Right cardiac atrium (tissue), 5 donors: ENCODE measurements at places on chromosomes 2 and 18. TPM values are rescaled to one million over a fixed set of nuclear protein-coding genes. Genes with fewer than 3 reads are reported as not detected.

- DNase-seq: no peak
Observed at GRCh38 chr2:227450311-227450841, 21.6 kb upstream of the AGFG1 start.

The CCNT2 gene
- 9.0 TPM for polyA plus RNA-seq

DNA sequence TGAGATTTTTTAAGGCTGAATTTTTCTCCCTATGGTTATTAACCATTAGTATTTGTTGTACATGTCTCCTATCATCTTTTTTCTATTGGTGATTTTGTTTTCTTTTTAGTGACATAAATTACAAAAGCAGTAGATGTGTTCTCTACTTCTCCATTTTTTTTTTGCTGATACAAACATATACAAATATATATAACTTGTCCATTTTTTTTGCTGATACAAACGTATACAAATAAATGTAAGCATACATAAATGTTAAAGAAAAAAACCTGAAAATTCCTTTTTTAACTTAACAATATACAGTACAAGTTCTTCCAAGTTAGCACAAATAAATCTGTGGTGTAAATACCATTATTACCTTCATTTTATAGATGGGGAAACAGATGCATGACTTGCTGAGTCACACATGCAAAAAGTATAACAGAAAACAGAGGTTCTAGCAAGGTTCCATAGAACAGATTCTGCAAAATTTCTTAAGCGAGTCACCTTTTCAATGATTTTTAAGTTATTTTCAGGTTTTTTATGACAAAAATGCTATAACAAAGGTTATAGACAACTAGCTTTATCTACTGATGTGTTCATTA is 2.1 kb downstream of the MSGN1 start:
- DNase-seq: no peak

The NDUFB3 gene
- 503 TPM for polyA plus RNA-seq

GRCh38 chr2:64784168-64785061 is 130.7 kb upstream of the SERTAD2 start:
- no peak for DNase-seq

DNA sequence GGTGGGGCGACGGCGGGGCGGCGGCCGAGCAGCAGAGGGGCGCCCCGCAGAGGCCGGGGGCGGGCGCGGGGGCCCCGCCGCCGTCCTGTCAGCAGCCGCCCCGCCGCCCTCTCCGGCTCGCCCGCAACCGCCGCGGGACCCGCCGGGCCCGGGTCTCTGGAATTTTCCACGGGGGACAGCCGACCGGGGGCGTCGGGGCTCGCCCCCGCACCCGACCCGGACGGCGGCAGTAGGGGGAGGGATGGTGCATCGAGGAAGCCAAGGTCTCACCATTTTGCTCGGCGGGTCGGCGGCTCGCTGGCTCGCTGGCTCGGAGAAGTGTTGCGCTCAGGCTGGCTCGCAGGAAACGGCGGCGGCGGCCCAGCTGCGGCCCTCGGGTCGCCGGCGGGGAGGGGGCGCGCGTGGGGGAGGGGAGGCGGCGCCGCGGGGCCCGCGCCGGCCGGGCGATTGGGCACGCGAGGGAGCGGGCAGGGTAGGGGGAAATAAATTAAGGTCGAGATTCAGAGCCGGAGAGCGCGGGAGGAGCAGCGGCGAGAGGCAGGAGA is 405 bp downstream of the PPP3R1 start:
- DNase-seq: peak; percentile 81

GRCh38 chr18:39340418-39340817 is 1774.8 kb upstream of the CELF4 start:
- no peak for DNase-seq

DNA sequence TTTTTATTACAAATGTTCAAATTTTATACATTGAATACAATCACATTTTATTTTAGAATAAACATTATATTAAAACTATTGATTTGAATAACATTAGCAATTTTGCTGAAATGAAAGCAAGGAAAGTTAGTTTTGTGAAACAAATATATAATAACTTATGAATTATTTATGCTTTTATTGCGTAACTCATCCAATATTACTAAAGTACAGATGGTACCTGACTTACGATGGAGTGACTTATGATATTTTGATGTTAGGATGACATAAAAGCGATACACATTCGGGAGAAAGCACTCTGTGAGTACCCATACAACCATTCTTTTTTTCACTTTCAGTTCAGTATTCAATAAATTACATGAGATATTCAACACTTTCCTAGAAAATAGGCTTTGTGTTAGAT is 26.5 kb downstream of the GPR39 start:
- no peak for DNase-seq

DNA sequence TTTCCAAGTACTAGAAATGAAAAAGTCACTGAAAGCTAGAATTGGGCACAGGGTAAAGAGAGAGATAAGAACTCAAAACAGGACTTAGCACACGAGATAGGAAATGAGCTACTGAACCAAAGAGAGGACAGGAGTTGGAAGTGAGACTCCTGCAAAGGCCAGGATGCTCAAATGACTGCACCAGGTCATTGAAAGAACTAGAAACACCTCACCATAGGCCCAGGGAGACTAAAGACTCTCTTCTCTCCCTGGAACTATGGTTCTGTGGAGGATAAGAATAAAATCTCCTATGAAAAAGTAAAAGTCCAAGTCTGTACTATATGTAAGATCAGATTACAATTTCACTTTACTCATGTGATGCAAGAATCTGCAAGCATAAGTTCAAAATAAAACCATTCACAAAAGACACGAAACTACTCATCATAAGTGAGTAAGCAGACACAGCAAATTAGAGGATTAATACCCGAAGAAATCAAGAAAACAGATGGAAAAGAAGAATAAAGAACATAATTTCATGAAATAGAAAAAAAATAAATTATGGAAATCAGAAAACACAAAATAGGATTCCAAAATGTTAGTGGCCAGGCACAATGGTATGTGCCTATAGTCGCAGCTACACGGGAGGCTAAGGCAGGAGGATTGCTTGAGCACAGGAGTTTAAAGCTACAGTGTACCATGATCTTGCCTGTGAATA is 6.5 kb downstream of the NBAS start:
- DNase-seq: no peak

The DSG3 gene
- not detected for polyA plus RNA-seq

DNA sequence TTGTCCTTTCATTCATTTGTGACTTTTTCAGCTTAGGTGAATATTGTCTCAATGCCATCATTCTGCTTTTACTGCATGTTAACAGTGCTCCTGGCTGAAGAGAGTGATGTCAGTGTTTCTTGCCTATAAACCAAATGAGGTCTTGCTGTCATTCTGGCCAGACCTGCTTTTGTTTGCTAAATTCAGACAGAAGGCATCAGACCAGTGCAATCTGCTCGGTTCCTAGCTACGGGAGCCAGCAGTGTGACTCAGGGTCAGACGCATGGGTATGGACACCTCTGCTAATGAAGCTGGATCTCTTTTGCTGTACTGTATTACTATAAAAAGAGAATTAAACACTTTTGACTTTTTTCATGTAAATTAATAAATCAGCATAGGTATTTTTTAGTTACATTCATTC is 178.9 kb downstream of the TMEM182 start:
- no peak for DNase-seq

The FBXO48 gene
- 0.61 TPM for polyA plus RNA-seq

DNA sequence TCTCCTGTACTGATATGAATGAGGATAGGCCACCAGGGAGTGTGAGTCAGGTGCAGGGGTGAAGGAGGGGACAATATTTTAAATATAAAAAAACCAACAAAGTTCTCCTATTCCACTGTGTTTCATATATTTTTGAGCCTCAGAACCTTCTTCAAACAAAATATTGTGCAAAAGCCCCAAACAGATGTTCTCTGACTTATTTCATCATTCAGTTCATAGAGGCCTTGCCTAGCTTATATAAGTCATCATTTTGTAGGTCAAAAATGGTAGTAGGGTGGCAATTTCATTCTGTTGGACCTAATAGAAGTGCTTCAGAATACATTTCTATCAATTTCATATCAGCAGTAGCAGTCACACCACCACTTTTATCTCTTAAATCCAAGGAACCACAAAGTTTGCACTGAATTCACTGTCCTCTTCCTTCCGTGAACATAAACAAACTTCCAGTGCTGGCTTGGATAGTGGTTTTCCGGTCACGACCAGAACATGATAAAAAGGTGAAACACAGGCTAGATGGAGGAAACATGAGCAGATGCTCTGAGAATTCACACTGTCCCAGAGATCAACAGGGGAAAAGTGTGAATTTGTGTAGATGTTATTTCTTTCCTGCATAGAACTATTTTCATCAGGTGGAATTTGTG is 99.1 kb downstream of the EN1 start:
- no peak for DNase-seq

The IL36A gene
- polyA plus RNA-seq: not detected

DNA sequence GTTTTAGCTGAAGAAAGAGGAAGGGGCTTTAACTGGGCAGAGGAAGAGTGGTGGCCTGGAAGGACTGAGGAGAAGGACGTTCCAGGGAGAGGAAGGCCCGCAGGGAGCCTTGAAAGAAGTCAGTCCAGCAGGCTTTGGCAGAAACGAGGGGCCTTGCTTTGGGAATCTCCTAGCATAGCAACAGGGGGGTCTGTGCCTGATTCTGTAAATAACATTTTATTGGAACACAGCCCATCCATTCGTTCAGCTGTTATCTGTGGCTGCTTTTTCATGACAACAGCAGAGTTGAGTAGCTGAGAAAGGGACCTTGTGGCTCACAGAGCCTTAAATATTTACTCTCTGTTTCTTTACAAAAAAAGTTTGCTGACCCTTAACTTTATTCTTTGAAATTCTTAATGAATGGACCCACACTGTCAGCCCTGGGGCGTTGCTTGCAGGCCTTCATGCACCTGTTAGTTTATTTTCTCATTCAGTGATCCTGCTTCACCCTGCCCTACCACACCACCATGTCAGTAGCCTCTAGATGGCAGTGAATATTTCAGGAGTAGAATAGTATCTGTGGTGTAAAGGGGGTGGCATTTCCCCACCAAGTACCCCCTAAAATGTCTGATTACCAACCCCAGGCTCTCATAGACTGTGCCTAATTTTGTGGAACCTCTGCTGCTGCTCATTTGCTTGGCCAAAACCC is 61.0 kb downstream of the MGAT5 start:
- peak; percentile 36 for DNase-seq

The RAB11FIP5 gene
- polyA plus RNA-seq: 17.2 TPM

GRCh38 chr2:20456116-20456571 is 9.3 kb downstream of the RHOB start:
- DNase-seq: no peak

The OR6B2 gene
- not detected for polyA plus RNA-seq

DNA sequence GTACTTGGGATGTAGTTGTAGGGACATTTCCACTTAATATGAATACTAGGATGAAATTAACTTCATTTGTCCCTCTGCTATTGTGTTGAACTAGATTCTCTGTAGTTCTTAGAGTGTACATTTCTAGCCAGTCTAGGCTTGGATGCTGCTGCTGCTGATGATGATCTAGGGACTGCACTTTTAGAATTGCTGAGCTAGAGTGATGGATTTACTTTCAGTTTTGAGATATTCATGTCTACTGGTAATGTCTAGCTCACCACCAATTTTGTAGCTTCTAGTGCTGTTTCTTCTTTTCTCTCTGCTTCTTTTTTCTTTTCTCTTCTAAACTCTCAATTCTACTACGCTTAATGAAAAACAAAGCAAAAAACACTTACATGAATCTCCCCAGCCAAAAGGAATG is 49.4 kb downstream of the MRPS9 start:
- DNase-seq: no peak

The DAW1 gene
- polyA plus RNA-seq: 0.09 TPM

- DNase-seq: no peak
Observed at GRCh38 chr2:67923696-67924095, 139.1 kb downstream of the C1D start.

DNA sequence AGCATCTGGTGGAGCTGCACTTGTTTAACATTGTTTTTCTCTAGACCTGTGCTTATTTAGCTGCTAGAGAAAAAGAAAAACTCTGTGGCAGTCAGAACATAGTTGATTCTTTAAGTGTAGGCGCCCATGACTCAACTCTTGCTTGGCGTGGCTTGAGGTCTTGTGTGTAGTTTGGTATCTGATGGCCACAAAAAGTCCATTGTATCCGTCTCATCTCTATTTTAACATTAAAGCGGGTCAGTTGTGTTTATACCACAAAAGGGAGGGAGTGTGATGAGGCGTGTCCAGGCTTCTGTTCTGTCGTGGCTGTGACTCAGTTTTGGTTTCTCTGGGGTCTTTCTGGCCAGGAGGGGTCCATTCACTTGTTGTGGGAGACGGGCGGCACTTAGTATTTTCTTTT is 24.2 kb upstream of the UGT1A8 start:
- DNase-seq: no peak

DNA sequence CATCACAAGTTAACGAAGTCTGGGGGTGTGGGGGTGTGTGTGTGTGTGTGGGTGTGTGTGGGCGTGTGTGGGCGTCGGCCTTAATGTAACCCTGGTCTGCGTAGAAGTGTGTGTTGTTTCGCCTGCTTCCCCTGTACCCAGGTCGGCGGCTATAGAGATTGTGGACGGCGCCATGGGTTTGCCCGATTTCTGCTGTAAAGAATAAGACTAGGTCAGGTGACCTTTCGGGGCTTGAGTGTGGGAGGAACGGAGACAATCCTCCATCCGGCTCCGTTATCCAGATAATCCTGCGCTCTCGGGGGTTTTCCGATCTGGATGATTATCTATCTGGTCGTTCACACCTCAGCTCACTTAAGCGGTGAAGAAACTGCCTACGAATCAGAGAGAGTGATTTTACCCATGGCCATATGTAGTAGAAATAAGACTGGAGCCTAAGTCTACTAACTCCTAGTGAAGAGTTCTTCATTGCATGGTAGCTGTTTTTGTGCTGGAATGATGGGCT is 543 bp downstream of the HADHB start:
- DNase-seq: no peak

The DSC1 gene
- polyA plus RNA-seq: 8.9 TPM

- no peak for DNase-seq
Observed at GRCh38 chr2:123912171-123912570, 112.9 kb upstream of the CNTNAP5 start.

DNA sequence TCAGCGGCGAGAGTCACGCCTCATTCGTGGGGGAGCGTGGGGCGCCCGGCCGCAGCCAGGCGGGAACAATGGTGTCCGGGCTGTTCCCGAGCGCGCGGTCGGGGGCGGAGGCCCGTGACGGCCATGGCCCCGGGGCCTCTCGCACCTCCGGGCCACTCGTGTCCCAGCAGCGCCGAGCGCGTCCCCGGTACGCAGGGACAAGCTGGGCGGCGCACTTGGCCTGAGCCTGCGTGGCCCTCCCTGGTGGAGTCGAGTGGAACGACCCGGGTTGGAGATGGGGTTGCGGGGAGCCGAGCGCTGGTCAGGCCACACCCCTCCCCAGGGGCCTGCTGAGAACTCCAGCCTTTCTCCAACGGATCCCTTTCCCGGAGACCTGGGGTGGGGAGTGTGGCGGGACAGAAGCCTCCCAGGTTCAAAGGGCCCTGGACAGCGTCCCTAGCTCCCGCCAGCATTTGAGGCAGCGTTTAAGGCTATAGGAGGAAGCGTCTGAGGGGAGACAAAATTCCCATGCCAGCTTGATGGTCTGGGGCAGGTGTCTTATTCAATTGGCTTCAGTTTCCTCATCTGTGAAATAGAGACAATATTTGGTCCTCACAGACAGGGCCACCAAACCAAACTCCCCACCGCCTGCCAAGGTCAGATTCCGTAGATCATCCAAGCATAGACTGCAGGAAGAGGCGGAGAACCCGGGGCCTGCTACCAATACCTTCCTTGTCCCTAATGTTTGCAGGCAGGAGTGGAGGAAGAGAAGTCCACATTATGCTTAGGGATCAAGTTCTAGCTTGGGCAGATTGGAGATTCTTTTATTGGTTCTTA is 553 bp downstream of the CNDP2 start:
- peak; percentile 88 for DNase-seq

The NEU2 gene
- not detected for polyA plus RNA-seq

The HOXD11 gene
- not detected for polyA plus RNA-seq

The SPC25 gene
- not detected for polyA plus RNA-seq
